GM13976 (cell line): ENCODE measurements at places on chromosomes 4 and X.

- no peak for DNase-seq
Measured at GRCh38 chr4:187993827-187994226, 1.7 kb upstream of the ZFP42 start.

DNA sequence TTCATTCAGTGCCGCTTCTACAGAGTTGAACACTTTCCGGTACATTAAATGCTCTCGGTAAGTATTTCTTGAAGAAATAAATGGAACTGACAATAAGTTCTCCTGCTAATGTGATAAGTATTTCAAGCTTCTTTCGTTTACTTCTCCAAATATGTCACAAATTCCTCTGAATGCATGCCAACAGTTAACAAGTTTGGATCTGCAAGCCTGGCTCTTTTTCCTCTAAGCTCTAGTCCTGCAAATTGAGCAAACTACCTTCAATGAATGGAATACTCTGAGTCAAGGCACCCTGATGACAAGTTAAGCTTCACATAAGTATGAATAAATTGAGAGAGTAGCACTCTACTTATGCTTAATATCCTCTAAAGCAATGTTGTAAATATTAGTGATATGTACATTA is 403.6 kb downstream of the PDGFC start:
- DNase-seq = no peak

GRCh38 chr4:2898001-2898400 is 54.4 kb downstream of the ADD1 start:
- no peak for DNase-seq

DNA sequence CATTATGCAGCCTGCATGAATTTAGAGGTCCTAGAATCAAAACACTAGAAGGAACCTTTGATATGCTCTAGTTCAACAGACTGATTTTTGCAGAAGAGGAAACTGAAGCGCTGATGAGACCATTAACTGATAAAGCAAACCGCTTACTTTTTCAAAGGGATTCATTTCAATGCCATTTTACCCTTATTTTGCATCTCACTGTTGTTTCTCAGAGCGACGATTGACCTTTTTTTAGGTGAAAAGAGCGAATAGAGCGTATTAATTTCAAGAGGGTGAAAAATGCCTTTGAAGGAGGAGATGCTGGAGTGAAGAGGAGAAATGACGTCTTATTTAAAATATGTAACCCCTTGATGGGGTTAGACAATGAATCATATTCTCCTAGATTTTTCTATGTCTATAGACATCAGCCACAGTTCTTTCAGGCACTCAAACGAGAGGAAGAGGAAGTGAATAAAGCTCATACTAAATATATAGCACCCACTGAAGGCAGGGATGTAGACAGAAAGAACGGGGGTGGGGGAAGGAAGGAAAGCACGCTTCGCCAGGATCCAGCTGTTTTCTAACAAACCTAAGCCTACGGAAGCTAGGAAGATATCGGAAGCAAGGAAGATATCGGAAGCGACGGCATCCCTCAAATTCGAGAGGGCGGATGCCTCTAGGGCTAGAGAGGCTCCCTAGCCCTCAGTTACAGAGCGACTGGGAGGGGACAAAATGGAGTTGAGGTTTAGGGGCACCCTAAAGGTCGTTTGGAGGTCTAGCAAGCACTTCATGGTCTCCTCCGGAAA is 848 bp downstream of the ACSL4 start:
- no peak for DNase-seq

DNA sequence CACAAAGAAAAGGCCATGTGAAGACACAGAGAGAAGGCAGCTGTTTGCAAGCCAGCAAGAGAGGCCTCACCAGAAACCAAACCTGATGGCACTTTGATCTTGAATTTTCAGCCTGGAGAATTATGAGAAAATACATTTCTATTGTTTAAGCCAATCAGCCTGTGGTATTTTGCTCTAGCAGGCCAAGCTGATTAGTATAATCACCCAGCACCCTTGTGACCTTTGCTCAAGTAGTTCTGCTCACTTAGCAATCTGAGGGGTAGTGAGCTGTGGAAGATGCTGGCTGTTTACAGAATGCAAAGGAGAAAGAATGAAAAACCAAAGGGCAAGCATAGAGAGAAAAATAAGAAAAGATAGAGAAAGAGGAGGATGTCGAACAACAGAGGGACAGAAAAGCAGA is 396.4 kb upstream of the BOD1L1 start:
- DNase-seq = no peak

DNA sequence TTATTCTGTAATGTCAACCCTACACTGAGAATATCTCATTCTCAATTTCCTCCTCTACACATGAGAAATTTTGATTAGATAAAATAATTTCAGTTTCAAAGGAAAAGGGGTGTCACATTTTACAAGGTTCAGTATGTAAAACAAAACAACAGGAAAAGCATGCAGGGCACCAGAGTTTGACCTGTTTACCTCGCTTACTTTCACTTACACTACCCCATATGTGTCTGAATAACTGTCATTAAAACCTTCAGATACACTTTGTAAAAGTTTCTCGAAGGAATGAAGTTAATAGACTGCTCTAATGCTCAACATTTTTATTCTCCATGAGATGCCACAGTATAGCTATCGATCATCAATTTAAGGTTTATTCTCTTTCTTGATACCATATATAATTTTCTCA is 12.3 kb upstream of the PCDH10 start:
- no peak for DNase-seq

- DNase-seq = peak; percentile 65
Measured at GRCh38 chr4:87093443-87094123, 126.8 kb downstream of the KLHL8 start.

DNA sequence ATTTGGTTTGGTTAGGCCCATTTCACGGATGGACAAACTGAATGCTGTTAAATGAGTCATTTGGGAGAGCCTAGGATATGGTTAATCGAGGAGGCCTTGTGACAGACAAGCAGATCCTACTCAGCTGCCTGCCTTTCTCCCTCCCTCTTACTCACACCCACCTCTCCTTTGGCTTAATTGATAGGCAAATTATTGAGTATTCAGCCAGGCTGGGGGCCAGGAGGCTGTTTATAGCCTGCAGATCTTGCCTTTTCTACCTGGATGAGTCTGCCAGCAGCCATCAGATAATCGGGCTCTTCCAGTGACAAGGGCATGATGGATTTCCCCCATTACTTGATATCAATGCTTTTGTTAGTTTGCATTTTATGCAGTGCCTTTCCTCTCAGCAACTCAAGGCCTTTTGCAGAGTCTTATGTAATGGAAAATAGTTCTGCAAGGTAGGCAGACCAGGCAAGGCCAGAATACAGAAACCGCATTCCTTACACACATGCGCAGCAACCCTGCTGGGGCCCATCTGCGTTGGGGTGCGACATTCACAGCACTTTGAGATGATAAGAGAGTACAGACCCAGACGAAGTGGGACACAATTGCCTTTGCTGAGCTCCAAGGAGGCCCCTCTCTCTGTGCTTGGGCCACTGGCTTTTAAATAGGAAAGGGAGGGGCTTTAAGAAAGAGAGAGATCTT is 96.2 kb upstream of the ATP6AP2 start:
- no peak for DNase-seq

DNA sequence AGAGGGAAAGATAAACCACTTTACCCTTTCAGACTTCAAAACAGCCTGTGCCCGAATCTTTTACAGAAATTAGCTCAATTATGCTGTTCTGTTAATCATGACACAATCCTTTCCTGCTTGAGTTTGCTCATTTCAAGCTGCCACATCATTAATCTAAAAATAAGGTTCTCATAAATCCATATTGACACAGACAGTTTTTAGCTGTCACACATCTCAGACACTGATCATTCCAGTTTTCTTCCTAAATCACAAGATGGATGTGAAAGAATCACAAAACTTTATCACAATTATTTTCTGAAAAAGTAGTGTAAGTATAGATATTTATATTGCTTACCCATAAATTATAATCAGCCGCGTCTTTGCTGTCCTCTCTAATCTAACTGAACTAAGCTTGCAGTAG is 27.9 kb upstream of the AMELX start:
- DNase-seq = no peak

DNA sequence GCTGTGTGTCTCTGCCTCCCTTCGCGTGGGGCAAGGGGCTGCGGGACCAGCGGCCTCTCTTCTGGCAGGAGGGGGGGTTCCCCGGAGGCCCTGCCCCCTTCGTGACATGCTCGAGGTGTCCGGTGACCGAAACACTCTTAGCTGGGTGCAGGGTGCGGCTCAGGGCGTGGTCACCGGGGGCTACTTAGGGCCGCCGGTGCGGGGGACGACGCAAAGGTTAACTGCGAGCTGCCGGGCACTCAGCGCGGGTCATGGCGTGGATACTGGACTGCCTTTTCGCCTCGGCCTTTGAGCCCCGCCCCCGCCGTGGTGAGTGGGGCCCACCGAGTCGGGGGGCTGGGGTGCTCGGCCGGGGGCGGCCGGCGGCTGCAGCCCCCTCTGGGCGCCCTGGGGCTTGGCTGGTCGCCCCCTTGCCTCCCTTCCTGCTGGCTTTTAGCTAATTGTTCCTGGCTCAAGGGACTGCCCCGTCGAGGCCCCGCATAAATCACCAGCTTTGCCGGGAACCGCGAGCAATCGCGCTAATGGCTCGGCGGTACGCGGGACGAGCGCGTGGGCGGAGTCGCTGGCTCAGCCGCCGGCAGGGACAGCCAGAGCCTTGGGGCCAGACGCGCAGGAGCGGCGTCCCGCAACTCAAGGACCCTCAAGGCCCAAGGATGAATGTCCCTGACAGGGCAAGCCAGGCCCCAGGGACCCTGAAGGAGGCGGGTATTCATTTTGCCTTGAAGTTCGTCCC is at the start of gene ARHGAP36:
TSS of gene ARHGAP36 (plus strand) at position 211 of the 733 bp plus-strand sequence. CDS start 23,320 bp downstream, outside the sequence.
- DNase-seq = no peak

DNA sequence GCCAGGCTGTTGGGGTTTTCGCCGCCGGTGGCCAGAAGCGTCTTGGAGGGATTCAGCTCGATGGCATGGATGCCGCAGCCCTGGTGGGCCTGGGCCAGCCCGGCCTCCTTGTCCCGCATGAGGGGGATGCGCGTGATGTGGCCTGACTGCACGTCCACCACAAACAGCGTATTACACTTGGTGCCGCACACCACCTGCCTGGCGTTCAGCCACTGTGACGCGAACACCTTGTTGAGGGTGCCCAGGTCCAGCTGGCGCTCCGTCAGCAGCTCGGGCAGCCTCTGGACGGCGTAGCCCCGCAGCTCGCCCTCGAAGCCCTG is 728 bp downstream of the DCAF12L2 start:
- no peak for DNase-seq

- no peak for DNase-seq
Measured at GRCh38 chr4:70614184-70614555, 14.4 kb upstream of the ENAM start.

GRCh38 chrX:122586831-122587230 is 597.2 kb upstream of the GRIA3 start:
- no peak for DNase-seq

DNA sequence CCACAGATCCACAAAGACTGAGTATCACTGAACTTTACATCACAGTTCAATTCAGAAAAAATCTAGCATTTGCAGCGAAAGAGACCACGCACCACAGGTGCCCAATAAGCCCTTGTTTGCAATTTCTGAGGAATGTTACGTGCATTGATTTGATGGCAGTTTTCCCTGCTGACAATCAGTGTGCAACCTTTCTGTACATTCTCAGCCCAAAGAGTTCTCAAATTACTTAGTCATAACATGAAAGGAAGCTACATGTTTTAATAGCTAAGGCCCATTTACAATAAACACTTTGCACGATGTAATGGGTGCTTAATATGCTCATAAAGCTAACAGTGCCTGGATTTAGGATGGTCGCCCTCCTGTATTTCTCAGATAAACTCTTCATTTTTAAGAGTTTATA is 47.9 kb downstream of the PTCHD1 start:
- no peak for DNase-seq

DNA sequence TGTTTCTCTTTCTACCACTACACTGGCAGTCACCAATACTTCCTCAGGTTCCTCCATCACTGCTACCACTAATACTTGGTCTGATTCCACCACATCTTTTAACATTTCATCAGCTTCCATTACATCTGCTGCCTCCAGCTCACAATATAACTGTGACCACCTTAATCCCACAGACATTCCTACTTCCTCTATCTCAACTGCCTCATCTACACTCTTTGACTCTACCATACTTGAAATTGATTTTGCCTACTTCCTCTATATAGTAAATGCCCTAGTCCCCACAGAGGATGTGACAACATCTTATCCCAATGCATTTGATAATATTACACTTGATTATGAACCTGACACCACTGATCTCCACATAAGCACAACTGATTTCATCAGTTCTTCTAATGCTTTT is 29.0 kb downstream of the OPRPN start:
- no peak for DNase-seq

DNA sequence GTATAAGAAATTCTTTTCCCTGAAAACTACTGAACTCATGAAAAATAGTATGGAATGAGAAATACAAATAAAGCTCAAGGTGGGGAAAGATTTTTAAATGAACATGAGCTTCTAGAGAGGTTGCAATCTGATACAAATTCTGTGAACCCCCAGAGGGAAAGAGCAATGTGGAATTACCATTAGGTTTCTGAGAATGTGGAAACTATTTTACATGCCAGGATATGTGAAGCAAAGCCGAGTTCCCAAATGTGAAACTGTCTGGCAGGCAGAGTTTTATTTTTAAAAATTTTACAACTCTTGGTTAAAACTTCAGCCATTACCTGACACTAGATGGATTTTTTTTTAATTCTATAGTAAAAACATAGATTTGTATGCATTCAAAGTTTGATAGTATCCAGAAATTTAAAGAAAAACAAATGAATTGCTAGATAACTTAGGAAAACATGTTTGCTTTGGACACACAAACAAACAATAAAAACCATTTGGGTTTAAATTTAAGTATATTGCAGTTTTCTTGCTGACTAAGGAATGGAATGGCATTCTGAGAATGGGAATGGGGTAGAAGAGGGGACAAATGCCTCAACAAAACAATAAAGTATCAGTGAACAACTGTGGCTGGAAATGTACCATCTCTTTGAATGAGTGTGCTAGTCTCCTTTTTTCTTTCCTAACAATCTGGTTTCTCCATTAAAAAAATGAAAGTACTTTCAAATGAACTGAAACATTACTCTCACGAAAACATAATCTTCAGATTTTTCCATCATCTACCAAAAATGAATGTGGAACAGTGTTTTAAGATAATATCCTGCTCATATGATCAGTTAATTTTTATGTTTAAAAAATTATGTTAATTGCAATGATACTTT is 99.6 kb downstream of the PCDH18 start:
- DNase-seq = no peak

- DNase-seq = no peak
Measured at GRCh38 chr4:106116025-106116424, 200.0 kb downstream of the TBCK start.

- no peak for DNase-seq
Measured at GRCh38 chrX:53316860-53317237, 35.5 kb upstream of the IQSEC2 start.

- DNase-seq = no peak
Measured at GRCh38 chrX:136262243-136262642, 11.0 kb upstream of the MAP7D3 start.
